ENCODE measurements at places on chromosomes 12 and 14.

- no peak overlapping the region for H3K27ac ChIP-seq
- DNase-seq: no peak
- no peak overlapping the region for H3K4me3 ChIP-seq
- no peaks in the 10 kb centered on the region for H3K4me1 ChIP-seq
Measured at GRCh38 chr12:90152897-90153624, 444.4 kb upstream of the ATP2B1 start.

GRCh38 chr12:116656306-116656705 lies 81.6 kb downstream of the SPRING1 start:
- no peak overlapping the region for H3K27ac ChIP-seq
- H3K27me3 ChIP-seq: no peaks in the 10 kb centered on the region
- H3K4me1 ChIP-seq: peaks cover 16% of the 10 kb centered on the region
- DNase-seq: no peak
- no peaks in the 10 kb centered on the region for H3K36me3 ChIP-seq

DNA sequence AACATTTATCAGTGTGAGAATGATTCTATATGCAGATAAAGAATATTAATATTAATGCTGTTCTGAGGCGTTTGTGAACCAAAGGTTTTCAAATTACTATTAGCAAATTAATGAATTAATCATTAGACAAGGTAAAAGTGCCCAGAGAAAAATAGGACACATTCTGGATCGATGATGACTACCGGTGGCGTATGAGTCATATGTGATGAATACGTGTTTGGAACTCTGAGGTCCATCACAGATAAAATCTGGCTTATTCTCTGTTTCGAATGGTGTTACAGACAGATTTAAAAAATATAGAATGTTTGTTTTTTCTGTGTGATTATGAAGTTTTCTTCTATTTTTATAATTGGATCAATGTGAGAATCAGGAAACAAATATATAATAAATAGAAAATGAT lies 79.2 kb upstream of the RTL1 start:
- DNase-seq: no peak
- H3K4me3 ChIP-seq: no peak overlapping the region
- no peak overlapping the region for H3K27ac ChIP-seq

DNA sequence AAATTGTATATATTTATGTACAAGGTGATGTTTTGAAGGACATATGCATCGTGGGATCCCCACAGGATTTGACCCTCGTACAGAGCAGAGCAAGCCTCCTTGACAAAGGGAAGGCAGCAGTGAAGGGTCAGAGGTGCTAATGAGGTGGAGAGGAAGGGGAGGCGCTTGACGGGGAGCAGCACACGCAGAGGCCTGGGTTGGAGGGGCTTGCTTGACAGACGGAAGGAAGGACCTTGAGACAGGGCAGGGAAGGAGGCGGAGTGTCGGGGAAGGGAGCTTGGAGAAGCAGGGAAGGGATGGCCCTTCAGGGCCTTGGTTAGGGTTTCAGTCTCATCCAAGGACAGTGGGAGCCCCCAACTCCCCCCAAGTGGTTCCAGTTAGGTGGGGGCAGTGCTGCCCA lies 52.6 kb downstream of the ZNF664 start:
- no peak for DNase-seq
- H3K27ac ChIP-seq: no peak overlapping the region
- H3K27me3 ChIP-seq: no peaks in the 10 kb centered on the region
- H3K4me1 ChIP-seq: peaks cover 12% of the 10 kb centered on the region

GRCh38 chr14:61160798-61161197 lies 120.3 kb downstream of the TMEM30B start:
- DNase-seq: no peak
- H3K4me3 ChIP-seq: no peak overlapping the region
- no peaks in the 10 kb centered on the region for H3K36me3 ChIP-seq
- H3K27ac ChIP-seq: no peak overlapping the region
- no peaks in the 10 kb centered on the region for H3K4me1 ChIP-seq

- peaks cover 21% of the 10 kb centered on the region for H3K36me3 ChIP-seq
- no peak overlapping the region for H3K27ac ChIP-seq
- H3K27me3 ChIP-seq: no peaks in the 10 kb centered on the region
- no peak overlapping the region for H3K4me3 ChIP-seq
- no peak for DNase-seq
- H3K4me1 ChIP-seq: peaks cover 13% of the 10 kb centered on the region
Measured at GRCh38 chr12:131853832-131854797, 25.9 kb downstream of the MMP17 start.

DNA sequence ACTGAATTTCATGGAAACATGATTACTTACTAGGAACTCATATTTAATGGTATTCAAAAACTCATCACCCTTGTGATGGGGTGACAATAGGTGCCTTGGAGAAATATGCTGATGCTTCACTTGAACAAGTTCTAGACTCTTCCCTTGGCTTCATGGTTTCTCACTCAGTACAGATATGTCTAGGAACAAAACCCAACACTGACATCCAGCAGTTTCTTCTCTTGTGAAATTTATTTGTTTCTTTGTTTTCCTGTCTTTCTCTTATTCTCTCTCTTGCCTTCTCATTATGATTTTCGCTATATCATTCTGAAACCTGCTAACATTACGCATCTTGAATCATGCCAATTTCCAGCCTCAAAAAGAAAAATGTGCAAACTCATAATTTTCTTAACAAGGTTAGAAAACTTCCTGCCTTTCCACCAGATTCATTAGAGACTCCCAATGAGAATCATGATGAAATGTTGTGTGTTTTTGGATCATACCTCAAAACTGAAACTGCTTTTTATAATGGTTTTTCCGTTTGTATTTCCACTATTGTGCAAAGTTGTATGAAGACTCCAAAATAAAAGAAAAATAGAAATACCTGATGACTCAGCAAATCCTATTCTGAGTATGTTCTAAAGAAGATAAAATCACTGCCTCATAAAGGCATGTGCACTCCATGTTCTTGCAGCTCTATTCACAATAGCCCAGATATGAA lies 1021.5 kb downstream of the TMEM121 start:
- H3K36me3 ChIP-seq: no peaks in the 10 kb centered on the region
- no peak overlapping the region for H3K4me3 ChIP-seq
- no peak for DNase-seq
- H3K4me1 ChIP-seq: no peaks in the 10 kb centered on the region
- no peak overlapping the region for H3K27ac ChIP-seq
- H3K27me3 ChIP-seq: no peaks in the 10 kb centered on the region

DNA sequence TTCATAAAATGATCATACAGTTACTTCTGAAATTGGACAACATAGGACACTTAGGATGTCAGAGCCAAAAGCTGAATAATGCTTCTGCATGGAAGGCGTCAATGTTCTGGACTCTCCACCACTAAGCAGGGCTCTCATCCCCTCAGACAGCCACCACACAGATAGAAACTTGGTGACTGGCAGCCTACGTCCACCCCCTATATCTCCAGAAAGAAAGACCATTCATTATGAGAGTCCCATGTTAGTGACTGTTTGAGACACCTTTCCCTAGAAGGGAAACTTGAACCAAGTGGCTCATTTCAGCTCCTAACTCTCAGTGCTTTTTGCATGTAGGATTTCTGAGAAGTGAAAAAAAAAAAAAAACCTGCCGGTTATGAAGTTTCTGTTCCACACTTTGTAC lies 251.0 kb upstream of the FKBP4 start:
- H3K27me3 ChIP-seq: no peaks in the 10 kb centered on the region
- H3K36me3 ChIP-seq: no peaks in the 10 kb centered on the region
- H3K4me1 ChIP-seq: peaks cover 22% of the 10 kb centered on the region
- H3K4me3 ChIP-seq: no peak overlapping the region
- DNase-seq: no peak

DNA sequence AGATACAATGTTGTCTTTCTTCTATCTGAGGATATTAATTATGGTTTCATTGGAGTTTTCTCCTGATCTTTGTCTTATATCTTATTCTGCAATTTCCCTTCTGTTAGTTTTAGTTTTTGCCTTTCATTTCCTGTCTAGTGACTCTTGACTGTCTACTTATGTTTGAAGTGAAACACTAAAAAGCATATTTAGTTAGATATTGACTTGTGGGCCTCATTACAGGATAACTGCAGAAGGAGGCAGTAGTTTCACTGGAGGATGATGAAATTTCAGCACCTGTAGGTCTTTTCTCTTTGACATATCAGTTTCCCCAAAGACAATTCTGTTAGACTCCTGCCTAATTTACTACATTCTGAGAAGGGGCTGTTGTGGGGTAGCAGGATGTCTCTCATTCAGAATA lies 97.5 kb upstream of the NEDD1 start:
- H3K36me3 ChIP-seq: no peaks in the 10 kb centered on the region
- H3K27ac ChIP-seq: no peak overlapping the region
- H3K4me3 ChIP-seq: no peak overlapping the region
- no peaks in the 10 kb centered on the region for H3K27me3 ChIP-seq
- DNase-seq: no peak

DNA sequence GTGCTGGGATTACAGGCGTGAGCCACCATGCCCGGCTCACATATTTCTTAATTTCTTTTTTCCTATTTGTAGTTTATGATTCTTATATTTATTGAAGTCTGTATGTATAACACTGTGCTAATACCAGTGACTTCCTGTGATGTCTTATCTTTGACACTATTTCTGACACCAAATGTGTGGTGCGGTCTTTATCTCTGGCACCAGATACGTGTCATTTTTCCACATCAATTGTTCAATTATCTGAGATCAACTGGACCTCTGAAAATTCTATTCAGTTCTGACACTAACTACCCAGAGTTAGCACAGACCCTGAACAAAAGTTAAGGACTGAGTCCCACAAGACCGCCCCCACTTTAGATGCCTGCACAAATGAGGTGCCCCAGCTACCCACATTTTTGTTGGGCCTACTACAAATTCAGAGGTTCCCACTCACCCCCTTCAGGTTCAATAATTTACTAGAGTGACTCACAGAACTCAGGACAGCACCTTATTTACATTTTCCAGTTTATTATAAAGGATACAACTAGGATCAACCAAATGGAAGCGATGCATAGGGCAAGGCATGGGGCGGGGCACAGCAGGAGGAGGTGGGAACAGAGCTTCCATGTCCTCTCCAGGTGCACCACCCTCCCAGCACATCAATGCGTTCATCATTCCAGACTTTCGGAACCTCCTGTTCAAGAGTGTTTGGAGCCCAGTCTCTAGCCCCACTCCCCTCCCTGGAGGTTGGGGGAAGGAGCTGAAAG lies 11.6 kb upstream of the SRSF9 start:
- no peaks in the 10 kb centered on the region for H3K27me3 ChIP-seq
- H3K36me3 ChIP-seq: no peaks in the 10 kb centered on the region

DNA sequence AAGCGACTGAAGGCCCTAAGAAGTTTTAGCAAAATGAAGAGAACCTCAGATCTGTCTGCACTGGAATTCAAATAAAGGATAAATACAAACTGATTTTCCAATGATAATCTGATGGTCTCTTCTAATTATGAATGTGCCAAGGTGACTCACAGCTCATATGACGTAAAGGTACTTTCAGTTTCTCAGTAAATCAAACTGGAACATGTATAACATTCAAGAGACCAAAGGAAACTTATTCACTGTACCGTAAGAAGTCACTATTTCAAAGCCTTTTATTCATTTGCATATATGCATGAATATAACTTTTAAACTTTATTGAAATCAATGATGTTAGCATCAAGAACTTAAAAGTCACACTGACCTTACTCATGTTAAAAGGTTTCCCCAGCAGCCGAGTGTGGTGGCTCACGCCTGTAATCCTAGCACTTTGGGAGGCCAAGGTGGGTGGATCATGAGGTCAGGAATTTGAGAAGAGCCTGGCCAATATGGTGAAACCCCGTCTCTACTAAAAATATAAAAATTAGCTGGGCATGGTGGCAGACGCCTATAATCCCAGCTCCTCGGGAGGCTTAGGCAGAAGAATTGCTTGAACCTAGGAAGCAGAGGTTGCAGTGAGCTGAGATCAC lies 52.2 kb downstream of the ATXN2 start:
- peaks cover 56% of the 10 kb centered on the region for H3K36me3 ChIP-seq
- no peak for DNase-seq
- no peak overlapping the region for H3K27ac ChIP-seq
- no peaks in the 10 kb centered on the region for H3K27me3 ChIP-seq
- H3K4me1 ChIP-seq: no peaks in the 10 kb centered on the region
- H3K4me3 ChIP-seq: no peak overlapping the region

GRCh38 chr14:74584951-74585350 lies 27.1 kb downstream of the LTBP2 start:
- H3K4me1 ChIP-seq: no peaks in the 10 kb centered on the region
- H3K36me3 ChIP-seq: no peaks in the 10 kb centered on the region
- no peak for DNase-seq
- no peaks in the 10 kb centered on the region for H3K27me3 ChIP-seq

All from CD14-positive monocyte (primary cell).